ENCODE measurements at places on chromosomes 3 and 15.
A peak's percentile ranks its signal among the peaks of the same experiment; 100 is the strongest.

DNA sequence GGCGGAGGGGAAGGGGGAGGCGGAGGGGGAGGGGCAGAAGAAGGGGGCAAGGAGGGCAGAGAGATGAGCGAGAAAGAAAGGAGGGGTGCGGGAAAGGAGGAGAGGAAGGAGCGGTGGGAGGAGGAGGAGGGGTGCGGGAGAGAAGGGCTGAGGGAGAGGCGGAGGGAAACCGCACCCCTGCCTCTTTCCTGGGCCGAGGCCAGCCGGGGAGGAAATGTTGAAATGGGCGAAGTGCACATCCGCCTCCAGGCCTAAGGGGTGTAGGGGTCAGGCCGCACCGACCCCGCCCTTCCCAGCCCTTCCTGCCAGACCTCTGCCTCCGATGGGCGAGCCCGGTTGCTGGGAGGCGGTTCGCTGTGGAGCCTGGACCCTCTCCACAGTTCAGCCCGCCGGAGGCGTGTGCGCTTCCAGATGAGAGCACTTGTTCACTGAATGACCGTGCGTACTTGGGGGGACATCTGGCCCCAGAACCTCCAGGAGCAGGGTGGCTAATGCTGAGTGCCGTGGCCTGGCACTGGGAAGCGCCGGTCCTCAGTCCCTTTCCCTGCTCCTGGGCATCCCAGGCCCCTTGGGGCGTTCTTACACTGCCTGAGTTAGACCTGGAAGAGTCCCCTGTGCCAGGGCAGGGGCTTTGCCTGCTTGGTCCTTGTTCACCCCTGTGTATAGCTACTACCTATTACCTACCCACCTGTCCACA lies 110.3 kb upstream of the KLF13 start:
- DNase-seq = no peak

- no peak for DNase-seq
These were observed 421 bp downstream of the BMF start for GRCh38 chr15:40108061-40108854.

GRCh38 chr15:66673410-66674322 lies 28.4 kb upstream of the SMAD6 start:
- no peak for DNase-seq

DNA sequence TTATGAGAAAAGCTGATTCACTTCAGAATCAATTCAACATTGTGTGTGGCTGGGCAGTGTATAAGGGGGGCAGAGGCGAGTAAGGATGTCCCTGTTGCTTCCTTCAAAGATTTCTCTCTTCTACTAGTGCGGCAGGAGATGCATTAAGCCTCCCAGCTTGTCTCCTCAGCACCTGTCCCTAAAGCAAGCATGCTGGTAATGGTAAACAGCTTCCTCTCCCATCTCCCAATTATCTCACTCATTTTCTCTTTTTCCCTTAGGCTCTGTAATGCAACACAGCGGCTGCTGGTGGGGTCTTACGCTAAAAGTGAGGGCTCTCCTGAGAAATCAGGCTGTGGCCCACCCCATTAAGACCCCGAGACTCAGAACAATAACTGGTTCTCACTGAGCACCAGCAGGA lies 306.4 kb upstream of the ROPN1 start:
- no peak for DNase-seq

DNA sequence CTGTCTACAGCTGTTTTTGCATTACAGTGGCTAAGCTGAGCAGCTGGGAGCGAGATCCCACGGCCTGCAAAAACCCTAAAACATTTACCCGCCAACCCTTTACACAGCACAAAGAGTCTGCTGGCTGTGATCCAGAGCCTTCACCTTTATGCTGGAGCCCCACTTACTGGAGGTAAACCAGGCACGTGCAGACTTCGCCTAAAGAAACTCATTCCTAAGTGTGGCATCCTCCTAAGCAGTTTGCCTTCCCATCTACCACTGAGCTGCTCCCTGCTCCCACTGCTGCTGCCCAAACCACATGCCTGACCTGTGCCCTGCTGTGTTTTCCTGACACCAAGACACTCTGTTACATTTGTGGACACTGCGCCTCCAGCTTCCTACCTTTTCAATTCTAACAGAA lies 53.0 kb downstream of the CHSY1 start:
- no peak for DNase-seq

DNA sequence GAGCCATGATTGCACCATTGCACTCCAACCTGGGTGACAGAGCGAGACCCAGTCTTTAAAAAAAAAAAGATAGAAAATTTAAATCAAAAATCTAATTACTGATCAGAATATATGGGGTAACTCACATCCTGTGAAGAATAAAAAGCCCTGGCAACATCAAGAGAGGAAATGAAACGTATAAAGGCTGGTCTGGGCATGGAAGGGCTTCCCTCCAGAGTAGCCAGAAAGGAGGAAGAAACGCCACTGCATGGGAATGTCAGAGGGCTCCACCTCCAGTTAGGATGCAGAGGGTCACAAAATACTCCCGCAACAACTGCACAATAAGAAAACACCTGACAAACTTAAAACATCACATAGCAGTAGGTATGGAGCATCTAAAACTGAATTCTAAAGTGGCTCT lies 4.9 kb upstream of the IQCF1 start:
- peak; percentile 3 for DNase-seq

GRCh38 chr3:27746838-27747237 lies 24.7 kb upstream of the EOMES start:
- no peak for DNase-seq

GRCh38 chr3:106347350-106347749 lies 478.5 kb upstream of the CBLB start:
- DNase-seq = no peak

DNA sequence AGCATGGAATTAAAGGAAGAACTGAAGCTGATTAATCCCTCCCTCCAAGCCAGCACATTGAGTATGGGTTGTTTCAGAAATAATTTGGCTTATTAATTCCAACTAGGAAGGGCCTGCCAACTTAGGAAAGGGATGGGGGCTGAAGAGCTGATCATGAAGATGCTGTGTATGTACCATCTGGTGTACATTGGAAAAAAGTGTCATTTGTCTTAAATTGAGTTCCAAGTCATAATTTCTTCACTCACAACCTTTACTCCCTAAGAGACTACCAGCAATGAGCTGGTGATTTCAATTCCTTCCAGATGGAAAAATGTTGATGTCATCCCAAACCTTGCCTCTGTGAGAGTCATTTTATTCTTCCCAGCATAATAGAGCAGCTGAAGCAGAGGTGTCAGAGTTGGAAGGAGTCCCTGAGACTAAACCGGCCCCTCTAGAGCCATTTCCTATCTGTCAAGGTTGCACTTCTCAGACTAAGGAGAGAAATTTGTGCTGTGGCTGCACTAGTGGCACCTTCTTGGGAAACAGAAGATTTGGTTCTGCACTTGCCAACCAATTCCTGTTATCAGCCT lies 79.4 kb downstream of the GTPBP8 start:
- DNase-seq = no peak

DNA sequence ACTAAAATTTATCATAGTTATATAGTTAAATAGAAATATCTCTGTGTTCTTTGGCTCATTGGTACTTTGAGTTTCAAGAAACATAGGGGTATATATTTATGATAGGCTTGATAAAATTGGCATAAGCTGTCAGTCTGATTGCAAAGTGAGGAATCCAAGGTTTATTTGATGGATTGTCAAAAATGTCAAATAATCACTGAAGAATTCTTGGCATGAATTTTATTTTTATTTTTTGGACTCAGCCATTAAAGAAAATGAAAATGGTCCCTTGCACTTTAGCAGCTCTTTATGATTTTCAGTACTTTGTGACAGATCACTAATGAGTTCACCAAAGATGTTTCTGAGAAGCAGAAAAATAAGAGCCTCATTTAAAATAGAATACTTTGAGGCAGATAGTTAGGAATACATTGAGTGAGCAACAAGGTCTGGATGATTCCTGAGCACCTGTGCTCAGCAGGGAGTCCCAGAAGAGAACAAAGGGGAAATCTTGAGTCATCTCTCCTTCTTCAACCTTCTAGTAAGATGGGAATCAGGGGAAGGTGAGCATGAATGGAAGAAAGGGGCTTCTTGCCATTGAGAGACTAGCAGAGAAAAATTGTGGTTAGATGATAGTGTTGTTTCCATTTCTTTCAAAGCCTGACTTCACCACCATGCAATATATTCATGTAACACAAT lies 85.3 kb upstream of the VEPH1 start:
- no peak for DNase-seq

DNA sequence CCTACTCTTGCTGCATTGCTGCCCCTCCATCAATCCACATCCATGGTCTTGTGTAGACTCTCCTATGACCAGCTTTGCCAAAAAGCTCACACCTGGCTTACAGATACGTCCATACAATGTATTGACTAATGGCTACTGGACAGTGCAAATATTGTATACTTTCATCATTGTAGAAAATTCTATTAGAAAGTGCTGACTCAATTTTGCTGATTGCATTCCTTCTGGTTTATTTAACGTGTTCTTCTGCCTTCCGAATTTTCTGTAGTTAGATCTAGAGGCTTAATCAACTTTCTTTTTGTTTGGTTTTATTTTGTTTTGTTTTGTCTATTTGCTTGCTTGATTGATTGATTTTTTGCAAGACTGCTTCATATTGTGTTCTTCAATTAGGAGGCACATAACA lies 29.8 kb upstream of the CNOT10 start:
- no peak for DNase-seq

Measured in posterior cingulate gyrus (tissue), 11 donors.